ENCODE measurements at places on chromosomes 5 and 9.

DNA sequence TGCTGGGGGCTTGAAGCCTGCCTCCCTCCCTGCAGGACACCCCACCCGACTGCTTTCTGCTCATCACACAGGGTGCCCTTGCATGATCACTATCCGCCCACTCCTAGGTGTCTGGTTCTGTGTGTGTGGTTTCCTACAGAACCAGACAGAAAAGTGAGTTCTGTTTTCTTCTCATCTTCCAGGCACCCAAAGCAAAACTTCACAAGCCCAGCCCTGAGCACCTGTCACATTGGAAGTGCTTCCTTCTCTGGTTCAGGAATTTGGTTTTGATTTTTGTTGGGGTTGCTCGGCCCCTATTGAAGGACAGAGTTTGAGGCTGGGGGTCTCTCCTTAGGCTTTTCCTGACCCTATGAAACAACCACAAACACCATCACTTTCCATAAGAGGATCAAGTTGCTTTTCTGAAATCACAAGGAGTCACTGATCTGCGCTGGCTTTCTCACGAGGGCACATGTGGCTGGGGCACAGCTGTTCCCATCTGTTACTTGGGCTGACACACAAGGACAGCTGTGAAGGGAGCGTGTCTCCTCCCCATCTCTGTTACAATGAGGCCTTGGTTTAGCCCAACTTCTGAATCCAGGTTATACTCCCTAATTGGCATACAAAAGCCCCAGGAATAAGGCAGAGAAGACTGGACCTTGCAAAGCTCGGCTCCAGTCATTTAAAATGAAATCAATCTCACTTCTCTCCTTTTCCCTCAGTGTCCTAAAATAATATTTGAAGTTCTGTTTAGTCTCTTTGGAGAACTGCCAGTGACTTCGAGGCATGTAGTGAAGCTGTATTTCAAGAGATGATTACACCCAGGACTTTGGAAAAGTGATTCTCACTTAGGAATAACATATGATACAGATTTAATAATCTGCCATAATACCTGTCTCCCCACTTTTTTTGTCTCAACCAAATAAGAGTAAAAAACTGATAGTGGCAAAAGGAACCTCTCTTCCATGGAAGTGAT, 213.1 kb upstream of the GAS1 start:
- no peak for DNase-seq

DNA sequence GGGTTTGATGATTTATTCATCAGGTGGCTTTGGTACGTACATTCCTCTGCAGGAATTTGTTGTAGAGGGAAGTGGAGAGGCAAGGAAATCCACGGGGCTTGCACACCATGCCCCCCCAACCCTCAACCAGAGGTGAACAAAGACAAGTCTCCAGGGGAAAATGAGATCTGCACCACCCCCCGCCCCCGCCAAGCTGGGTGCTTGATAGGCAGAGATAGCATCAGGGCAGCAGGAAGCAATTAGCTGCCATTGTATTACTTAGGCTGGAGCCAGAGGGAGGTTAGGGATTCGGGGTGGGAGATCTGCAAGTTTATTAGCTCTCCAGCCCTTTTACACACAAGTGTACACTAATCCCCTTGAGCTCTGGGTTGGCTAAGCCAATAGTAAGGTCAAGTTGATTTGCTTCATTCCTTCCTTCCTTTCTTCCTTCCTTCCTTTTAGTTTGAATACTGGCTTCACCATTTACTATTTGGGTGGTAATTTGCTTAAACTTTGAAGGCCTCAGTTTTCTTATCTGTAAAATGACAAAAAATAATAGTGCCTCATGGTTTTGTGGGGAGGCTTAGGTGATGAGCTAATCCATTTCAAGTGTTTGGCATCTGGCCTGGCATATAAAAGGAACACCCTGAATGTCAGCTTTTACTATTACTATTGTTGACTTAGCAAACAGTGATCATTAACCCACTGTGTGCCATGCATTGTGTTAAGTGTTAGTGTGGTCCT, 34.1 kb downstream of the SPRY4 start:
- DNase-seq = no peak

DNA sequence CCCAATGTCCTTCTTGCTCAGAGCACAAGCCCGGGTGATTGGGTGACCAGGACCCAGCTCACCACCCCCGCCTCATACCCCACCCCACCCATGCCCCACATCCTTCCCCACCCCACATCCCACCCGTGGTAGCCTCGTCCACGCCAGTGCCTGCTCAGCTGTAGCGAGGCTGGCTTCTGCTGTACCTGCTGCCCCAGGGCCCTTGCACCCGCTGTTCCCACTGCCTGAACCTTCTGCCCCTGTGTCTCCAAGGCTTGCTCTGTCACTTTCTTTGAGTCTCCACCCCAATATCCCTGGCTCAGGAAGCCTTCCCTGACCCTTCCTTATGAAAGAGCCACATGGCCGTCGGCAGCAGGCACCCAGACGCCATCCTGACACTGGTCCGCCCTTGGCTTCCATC, 3.1 kb upstream of the NACC2 start:
- no peak for DNase-seq

DNA sequence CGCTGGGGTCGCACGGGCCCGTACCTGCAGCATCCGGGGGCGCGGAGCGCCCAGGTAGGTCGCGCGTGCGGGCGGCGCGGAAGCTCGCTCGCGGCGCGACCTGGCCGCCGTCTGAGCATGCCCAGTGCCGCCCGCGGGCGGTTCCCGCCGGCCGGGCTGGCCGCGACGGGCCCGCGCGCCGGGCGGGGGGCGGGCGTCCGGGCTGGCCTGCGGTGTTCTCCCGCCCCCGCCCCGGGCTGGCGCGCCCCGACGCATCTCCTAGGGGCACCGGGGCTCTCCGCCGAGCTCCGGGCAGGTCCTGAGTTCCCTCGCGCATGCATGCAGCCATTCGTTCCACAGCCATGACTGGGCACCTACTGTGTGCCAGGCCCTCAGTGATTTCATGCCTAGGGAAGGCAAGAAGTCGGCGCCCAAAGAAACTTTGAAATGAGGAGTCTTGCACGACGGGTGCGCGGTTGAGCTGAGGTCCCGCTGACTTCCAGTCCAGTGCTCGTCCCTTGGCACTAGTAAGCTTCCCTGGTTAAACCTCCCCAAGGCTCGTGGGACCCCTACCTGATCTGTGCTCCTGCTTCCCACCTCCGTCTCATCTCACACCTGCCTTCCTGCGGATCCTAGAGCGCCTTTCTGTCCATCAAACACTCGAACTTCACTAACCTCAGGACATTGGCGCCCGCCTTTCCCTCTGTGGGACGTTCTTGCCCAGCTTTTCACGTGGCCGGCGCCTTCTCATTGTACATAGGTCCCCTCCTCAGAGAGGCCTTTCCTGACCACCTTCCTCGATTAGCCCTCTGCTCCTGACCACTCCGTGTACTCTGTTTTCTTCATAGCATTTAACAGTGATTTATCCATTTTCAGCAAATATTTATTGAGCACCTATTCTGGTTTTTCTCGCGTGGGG, at the start of gene PTPN3:
Gene PTPN3, minus strand, starts transcription at position 113 of the 898 bp plus-strand sequence. CDS start 34,873 bp downstream, outside the sequence.
- DNase-seq = no peak

DNA sequence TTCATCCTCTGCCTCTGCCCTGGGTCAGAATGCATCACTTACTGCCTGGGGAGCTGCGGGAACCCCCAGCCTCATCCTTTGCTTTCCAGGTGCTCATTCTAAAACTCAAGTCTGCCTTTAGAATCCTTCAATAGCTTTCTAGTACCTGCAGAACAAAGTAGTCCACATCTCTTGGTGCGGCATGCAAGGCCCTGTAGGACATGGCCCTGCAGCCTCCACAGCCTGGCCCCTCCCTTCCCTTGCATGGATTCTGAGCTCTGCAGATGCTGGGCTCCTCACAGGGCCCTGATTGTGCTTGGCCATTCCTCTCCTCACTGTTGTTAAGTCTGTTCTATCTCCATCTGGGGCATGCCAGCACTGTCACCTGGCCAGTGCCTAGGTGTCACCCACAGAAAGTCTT, 141.6 kb downstream of the ADCY2 start:
- no peak for DNase-seq

- no peak for DNase-seq
Measured at GRCh38 chr9:112605963-112606699, 111.8 kb downstream of the INIP start.

DNA sequence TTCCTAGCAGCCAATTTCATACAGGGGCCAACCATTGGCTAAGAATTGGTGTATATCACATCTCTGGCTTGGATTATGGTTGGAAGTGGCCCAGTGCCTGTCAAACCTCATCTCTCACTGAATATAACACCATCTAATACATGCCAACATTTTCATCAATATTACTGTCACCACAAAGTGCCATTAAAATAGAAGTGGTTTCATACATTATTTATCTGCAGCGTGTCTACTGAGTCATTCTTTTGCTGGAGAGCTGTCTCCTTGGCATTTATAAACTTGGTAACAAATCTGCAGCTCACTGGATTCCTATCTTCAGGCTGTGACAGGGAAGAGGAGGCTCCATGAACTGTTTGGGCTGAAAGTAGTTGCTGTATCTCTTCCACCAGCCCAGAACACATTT, 70.9 kb downstream of the PTTG1 start:
- no peak for DNase-seq

DNA sequence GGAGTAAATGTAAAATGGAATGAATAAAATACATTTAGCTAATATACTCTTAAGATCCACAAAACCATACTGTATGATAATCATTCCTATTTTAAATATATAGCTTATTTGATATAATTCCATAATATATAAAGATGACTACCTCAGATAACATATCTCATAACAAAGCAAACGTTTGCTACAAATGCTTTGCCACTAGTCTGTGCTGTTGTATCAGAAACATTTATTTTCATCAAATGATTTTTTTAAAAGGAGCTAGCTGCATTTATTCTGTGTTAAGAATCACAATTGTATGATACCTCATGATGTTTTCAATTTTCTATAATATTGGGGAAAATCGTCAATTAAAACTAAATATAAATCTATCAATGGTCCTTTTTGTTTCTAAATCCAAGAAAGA, 567.2 kb downstream of the PTPRD start:
- DNase-seq = peak; percentile 5

GRCh38 chr9:135123126-135123772, 35.8 kb downstream of the OLFM1 start:
- DNase-seq = no peak

- DNase-seq = no peak
Measured at GRCh38 chr9:1941989-1942388, 73.2 kb upstream of the SMARCA2 start.

GRCh38 chr9:76876098-76876497, 29.8 kb downstream of the PRUNE2 start:
- no peak for DNase-seq

DNA sequence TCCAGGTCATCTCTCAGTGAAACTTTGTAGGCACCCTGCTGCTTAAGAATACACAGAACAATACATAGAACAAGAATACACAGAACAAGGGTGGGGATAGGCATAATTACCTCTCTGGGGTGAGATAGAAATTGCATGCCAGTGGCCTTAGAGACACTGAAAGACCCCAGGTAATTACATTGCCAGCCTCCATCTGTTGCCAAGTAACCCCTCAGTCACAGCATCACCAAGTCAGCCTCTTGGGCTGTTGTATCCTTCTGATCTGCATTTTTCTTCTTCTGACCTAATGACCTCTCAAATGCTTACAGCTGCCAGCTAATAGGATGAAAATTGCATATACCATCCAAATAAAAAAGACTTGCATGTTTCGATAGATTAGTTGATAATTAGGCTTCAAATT, 167.7 kb downstream of the GRIA1 start:
- no peak for DNase-seq

DNA sequence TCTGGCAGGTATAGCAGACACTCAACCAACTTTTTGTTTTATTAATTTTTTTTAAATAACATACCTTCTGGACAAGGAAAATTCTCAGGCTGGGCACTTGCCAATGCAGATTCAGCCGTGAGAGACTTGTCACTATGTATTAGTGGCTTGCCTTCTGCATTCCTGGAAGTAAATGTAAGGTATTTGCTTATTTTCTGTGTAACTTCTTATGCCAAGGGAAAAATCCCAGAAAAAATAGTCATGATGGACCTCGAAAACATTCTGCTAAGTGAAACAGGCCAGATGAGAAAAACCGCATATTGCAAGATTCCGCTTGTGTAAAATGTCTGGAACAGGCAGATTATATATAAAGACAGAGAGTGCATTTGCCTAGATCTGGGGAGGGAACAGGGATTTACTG, 260.3 kb upstream of the DAPK1 start:
- DNase-seq = no peak

DNA sequence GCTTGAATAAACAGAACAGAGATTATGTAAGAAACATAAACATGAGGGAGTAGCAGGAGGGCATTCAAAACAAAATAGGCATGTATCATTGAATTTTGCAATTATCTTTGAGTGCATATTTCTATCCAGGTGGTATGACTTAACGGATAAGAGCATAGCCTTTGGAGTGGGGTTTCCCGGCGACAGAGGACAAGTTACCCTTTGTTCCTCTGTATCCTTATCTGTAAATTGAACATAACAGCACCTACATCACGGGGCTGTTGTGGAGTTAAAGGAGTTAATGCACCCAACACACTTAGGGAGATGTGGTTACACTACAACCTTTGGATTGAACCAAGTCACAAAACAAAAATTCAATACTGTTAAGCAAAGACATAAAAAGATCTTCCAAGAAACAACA, 314.6 kb upstream of the KIF2A start:
- no peak for DNase-seq

GRCh38 chr9:3887786-3888496, 362.1 kb upstream of the RFX3 start:
- no peak for DNase-seq

- no peak for DNase-seq
Measured at GRCh38 chr9:109641372-109641659, 138.7 kb upstream of the PALM2AKAP2 start.

DNA sequence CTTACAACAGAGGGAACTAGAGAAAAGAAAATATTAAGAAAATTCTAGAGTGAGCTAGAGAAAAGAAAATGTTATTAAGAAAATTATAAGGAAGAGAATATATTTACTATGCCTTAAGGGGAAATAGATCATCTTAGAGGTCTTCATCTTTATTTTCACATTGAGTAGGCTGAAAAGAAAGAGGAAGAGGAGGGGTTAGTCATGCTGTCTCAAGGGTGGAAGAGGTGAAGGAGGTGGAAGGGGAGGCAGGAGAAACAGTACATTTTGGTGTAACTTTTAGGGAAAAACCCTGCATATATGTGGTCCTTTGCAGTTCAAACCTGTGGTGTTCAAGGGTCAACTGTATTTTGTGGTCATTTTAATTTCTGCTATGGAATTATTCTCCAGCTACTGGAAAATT, 46.6 kb downstream of the PPIP5K2 start:
- DNase-seq = peak; percentile 9

DNA sequence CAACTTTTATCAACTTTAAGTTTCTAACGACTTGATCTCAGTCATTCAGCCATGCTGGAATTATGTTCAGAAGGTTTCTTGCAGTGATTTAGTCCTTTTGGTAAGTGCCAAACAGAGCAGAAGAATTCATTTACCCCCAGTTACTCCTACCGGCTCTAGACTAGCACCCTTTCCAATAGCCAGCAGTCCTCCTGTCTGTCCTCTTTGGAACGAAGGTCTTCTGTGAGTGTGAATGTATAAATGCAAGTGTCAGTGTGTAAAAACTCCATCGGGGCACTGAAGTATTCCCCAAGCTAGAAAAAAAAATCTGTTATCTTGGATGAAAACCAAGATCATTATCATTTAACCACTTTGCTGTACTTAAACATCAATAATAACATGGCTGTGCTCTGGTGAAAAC, 64.4 kb downstream of the GLIS3 start:
- no peak for DNase-seq

- DNase-seq = peak; percentile 81
Measured at GRCh38 chr9:110027671-110028081, 180.3 kb downstream of the C9orf152 start.

GRCh38 chr9:77966718-77967117, 64.9 kb downstream of the GNAQ start:
- no peak for DNase-seq

- DNase-seq = peak; percentile 92
Measured at GRCh38 chr9:127519301-127520166, 68.2 kb downstream of the LRSAM1 start.

GRCh38 chr9:71636143-71636839, 132.0 kb downstream of the CEMIP2 start:
- DNase-seq = no peak
